NCI-H1092 treated with DMSO at 0.1 percent for 48 hours (cell line): ENCODE measurements at places on chromosomes 7 and 10.

- no peak for DNase-seq
Measured at GRCh38 chr7:18799899-18800298, 304.4 kb downstream of the HDAC9 start.

- DNase-seq = no peak
Measured at GRCh38 chr7:151632750-151633515, 113.2 kb upstream of the RHEB start.

DNA sequence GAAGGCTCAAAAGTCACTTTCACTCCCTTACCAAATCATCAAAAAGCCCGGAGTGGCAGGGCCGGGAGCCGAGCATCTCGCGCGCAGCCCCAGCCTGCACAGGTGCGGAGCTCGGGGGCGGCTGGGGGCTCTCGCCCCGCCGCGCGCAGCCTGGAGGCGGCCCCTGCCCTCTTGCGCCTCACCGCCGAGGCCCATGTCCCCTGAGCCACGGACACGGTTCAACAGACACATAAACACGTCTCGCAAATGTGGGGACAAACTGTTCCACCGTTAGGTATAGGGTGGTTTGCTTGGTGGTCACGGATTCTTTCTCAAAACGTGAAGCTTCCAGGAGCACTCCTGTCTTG, 700 bp downstream of the GSAP start:
- DNase-seq = peak; percentile 59

DNA sequence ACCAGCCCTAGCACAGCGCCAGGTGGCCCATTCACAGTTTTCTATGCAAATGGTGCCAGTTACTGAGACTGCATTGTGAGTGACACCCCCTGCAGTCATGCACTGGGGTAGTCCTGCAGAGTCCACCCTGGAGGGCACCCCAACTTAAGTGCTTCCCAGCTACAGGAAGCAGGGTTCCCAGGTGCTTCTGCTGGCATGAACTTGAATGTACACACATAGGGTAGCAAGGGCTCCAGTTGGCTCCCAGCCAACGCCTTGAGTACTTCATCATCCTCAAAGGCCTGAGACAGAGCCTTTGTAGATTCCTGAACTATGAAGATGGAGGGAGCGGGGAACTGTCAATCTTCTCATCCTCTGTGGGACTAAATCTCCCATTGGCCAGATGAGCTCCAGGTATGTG, 11.5 kb upstream of the NPFFR1 start:
- DNase-seq = no peak

DNA sequence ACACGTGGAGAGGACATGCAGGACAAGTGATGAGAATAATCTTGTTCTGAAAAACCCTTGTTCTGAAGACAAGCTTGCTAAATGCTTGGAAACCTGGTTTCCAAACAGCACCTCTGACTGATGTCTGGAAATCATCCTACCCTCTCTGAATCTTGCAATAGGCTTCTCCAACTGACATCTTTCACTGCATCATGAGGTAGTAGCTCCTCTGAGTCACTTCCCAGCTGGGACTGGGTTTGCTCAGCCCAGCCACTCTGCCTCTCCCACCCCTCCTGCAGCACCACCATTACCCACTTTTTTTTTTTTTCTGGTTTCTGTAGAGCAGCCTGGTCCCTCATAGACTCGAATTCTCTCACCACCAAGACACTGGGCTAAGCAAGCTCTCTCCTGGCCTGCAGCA, 919.8 kb downstream of the GRID1 start:
- DNase-seq = no peak

GRCh38 chr7:26156451-26157420, 4.7 kb downstream of the NFE2L3 start:
- DNase-seq = no peak

- no peak for DNase-seq
Measured at GRCh38 chr10:97825020-97825760, 24.5 kb upstream of the GOLGA7B start.

DNA sequence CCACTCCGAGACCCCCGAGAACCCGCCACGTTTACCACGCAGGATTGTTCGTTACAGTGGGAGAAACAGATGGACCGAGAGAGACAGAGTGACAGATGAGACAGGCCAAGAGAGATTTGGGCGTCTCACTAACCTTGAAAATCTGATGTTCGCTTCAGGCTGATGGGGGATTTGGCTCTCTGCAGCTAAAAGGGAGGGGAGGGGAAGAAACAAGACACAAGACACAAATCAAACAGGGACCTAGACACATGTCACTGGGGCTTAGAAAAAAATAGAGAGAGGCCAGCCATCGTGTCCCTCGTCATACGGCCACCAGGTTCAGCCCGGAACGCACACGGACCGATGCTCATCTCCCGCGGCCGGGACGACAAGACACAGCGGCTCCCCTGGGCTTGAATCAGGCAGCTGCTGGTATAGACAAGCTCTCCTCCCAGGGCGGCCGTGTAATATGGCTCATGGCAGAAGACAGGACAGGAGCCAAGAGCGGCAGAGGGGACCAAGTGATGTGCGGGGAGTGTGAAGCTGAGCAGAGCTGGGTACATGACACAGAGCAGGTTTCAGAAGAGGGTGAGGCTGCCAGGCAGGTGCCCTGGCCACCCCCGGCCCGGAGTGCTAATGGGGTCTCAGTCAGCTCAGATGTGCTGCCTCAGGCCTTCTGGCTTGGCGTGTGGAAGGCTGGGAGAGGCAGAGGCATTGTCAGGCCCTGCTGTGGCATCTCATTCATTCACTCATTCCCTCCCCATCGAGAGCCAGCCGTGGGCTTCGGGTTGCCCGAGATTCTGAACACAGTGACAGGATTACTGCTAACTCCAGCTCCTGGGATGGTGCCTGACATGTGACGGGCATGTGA, 88.5 kb upstream of the GNA12 start:
- no peak for DNase-seq

DNA sequence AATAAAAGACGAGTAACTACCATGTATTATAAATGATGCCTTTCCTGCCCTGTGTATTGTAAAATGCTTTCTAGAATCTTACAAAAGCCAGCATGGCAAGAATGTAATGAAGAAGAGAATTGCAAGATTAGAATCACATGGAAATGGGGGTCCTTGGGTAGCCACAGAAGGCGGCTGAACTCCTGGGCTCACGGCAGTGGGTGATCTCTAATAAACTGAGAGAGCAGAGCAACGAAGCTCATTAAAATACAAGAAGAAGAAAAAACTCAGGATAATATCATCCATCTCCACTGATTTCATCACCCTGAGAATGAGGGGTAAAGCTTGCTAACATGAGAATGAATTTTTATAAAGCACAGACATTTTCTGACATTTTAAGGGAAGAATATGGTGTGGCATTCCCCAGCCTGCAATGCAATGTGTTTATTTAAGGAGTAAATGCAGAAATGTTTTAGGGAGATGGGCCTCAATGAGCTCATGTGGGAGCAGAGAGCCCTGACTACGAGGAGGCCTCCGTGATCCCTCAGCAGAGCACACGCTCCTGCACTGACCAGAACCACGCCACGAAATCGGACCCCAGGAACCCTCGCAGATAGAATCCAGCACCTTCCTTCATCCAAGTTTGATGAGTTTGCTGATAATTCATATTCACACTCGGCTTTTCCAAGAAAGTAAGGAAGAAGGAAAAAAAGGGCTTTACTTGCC, 92.7 kb upstream of the PFKP start:
- no peak for DNase-seq

DNA sequence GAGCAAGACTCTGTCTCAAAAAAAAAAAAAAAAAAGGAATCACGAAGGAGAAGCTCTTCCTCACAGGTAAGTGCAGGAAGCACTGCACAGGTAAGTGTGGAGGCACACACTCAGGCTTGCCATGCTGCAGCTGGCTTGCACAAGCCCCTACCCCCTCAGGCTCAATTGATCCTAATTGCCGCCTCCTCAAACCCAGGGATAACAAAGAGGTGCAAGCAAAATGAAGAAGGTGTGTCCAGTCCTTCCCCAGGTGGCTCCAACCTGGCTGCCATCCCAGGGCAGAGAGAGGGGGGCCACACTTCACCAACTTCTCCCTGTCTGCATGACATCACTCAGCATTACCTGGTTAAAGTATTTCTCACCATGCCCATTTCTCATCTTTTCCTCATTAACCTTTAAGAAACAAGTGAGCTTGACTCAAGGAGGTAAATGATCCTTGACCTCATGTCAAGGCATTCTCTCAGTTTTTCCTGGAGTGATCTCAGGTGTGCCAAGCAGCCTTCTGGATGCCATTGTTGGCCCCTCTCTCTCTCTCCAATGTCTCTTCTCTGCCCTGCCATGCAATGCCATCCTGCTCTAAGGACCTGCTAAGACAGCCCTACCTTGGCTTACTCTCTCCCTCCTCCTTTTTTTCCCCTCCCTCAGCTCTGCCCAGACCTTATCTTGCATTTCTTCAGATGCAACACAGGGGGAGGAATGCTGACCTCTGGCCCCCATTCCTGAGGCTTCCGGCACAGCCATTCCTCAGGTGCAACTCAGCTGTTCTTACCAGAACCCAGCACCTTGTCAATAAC, 13.0 kb upstream of the TRPV6 start:
- DNase-seq = no peak
